H4 (cell line): ENCODE measurements at places on chromosomes 5 and 9.

GRCh38 chr9:126028746-126029145 lies 281.6 kb downstream of the PBX3 start:
- no peak for DNase-seq

- DNase-seq = no peak
Measured at GRCh38 chr5:74182603-74183002, 457.9 kb downstream of the ENC1 start.

DNA sequence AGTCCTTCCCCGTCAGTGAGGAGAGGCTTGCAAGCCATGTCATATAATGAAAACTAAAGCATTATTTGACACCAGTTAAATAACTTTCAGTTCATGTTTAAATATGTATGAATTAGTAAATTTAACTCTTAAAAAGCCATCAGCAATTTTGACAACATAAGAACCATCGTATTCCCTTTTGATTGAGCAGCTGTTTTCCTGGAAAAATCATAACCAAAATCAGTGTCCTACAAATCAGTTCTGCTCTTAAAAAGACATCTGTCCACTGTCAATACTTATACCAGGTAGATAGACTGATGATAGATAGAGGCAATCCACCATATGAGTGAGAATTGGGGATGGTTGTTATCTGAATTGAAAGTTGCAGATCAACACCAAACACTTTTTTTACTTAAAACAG lies 2.3 kb downstream of the DIRAS2 start:
- no peak for DNase-seq

GRCh38 chr9:113187929-113188595 lies 33.0 kb downstream of the FKBP15 start:
- DNase-seq = peak; percentile 19

GRCh38 chr9:71990466-71990865 lies 69.9 kb downstream of the C9orf57 start:
- no peak for DNase-seq

- no peak for DNase-seq
Measured at GRCh38 chr9:123345567-123345955, 10.4 kb upstream of the CRB2 start.

DNA sequence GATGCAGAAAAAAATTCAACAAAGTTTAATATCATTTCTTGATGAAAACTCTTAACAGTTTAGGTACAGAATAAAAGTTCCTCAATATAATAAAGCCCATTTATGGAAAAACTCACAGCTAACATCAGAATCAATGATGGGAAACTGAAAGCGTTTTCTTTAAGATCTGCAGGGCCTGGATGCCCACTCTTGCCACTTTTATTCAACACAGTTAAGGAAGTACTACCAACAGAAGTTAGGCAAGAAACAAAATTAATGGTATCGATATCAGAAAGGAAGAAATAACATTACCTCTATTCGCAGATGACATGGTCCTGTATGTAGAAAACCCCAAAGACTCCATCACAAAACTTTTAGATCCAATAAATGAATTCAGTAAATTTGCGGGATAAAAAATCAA lies 542.4 kb upstream of the RGMB start:
- DNase-seq = no peak

- no peak for DNase-seq
Measured at GRCh38 chr9:112705768-112706427, 12.0 kb downstream of the INIP start.

GRCh38 chr5:157354800-157355199 lies 88.9 kb downstream of the CYFIP2 start:
- no peak for DNase-seq

- DNase-seq = no peak
Measured at GRCh38 chr5:158390577-158390976, 531.6 kb upstream of the CLINT1 start.

DNA sequence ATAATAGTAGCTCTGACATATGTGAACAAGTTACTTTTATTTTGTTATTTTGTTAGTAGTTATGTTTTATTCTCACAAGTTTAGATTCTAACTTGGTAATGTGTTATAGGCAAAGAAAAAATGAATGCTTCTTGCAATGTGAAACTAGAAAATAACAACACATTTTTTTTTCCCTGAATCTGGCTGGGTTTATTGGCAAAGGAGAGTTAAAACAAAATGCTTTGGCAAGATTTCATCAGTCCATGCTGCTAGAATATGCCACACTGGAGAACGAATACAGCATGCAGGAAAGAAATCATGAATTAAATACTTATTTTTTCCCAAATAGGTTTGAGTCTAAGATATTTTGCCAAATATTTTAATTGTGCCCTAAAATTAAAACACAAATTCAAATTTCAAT lies 1048.1 kb upstream of the ACO1 start:
- no peak for DNase-seq

DNA sequence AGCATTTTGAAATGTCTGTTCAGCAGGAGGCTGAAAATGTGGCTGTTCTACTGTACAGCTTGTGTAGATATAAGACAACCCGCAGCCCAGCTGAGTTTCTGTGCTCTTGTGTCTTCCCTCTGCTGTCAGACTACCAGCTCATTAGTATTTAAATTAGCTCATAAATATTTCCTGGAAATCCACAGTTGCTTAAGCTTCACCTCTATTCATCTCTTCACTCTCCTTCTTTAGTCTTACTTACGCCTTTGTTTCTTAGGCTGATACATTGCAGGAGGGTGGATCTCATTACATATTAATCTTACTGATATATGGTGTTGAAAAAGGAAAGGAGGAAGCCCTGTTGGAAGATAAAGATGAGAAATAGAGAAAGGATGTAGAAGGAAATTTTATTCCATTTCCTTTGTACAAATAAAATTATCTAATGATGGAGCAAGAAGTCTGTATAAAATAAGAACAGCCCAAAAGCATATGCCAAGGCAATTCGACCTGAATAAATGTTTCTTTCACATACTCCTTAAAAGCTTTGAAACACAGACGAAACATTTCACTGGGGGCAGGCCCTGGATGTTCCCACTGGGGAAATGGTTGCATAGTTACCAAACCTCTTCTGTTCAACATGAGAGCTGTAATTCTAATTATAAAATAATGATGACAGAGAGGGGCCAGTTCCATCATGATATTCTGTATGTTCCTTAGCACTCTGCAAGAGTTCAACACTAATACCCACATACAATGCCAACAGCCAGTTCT lies 111.8 kb upstream of the APC start:
- no peak for DNase-seq

GRCh38 chr5:73816656-73817420 lies 190.8 kb downstream of the ARHGEF28 start:
- no peak for DNase-seq

DNA sequence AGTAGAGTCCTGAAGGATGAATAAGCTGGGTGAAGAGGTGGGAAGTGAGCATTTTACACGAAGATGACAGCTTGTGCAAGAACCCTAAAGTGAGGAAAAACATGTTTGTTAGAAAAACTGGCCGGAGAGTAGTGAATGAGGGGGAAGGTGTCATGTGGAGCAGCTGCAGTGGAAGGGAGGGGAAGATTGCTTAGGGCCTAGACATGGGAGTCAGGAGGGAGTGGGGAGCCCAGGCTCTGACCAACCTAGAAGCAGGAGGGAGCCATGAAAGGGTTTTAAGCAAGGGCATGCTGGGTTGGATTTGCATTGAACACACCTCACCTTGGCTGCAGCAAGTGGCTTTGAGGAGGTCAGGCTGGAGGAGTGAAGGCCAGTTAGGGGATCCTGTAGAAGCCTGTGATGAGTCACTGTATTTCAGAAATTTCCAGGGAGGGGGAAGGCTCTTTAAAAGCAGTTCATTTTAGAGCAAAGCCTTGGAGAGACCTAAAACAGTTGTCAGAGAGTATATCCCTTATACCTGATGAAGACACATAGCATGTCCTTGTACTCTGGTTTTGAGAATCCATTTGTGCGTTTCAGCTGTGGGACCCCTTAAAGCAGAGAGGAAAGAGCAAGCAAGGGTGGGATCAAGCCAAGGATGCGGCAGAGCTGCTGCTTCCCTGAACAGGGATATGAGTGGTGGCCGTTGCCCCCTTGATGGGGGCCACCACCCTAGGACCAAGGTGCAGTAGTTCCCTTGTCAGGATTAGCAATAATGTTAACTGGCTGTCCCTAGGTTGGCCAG lies 45.4 kb downstream of the ANGPTL2 start:
- DNase-seq = no peak

GRCh38 chr5:103260951-103261350 lies 2.4 kb downstream of the MACIR start:
- DNase-seq = no peak

- no peak for DNase-seq
Measured at GRCh38 chr9:88007291-88007650, 32.9 kb upstream of the CDK20 start.

DNA sequence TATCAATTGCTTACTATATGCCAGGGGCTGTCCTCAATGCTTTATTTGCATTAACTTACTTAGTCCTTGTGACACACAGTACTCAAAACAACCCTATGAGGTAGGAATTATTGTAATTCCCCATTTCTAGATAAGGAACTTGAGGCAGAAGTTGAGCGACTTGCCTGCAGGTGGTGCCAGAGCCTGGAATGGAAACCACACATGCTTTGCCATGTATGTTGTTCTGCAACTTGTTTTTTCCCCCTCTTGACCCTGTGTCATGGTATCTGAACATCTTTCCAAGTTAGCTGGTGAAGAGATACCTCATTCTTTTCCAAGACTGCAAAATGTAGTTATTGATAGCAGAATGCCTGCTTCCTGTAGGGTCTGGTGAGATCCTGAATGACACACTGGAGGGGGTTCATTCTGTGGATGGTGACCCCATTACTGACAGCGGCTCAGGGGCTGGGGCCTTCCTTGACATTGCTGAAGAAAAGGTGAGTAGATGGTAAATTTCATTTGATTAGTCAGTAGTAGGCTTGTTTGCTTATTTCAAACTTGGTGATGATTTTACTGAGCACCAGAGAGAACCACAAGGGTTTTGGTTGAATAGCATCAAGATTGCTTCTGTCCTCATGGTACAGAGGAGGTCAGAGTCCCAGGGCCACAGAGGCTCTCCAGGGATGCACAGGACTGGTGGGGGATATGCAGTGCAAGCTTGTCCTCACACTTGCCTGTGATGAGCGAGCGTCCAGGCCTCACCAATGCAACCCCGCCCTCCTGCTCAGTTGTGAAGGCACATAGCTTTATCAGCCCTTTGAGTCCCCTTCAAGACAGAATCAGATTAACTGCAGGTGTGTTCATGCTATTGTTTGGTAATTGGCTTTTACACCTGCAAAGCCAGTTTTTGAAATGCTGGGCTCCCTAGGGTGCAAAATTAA lies 57.0 kb downstream of the COL15A1 start:
- DNase-seq = peak; percentile 70

- no peak for DNase-seq
Measured at GRCh38 chr9:69744688-69745380, 15.0 kb downstream of the PTAR1 start.

DNA sequence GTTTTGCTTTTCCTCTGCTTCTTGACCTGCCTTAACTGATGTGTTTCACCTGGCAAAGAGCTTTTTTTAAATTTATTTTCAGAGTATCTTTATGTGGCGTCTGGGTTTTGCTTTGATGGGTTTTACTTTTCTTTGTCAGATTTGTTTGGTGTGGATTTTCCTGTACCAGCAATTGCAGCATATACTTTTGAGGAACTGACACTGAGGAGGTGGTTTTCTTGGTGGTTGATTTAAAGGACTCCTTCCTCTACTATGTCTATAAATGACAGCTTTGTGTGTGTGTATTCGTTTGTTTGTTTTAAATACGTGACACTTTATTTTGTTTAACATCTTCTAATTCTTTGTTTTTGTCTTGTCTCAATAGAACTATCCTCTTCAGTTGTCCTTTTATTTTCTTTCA lies 1071.9 kb upstream of the ARRDC3 start:
- DNase-seq = no peak

DNA sequence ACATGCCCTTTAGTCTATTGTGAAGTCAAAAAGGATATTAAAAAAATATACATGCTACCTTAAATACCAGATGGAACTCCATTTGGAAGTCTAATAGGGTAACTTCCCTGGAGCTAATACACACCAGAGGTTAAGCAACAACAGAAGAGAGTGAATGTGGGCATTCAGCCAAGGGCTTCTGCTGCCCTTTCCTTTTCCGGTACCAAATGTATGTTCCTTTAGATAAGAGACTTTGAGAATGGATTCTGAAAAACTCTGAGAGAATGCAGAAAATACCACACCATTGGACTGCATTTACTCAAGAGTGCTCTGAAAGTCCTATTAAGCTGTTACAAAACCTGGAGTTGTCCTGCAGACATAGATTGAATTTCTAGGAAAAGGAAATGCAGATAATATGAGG lies 23.8 kb upstream of the TRPM3 start:
- DNase-seq = no peak

DNA sequence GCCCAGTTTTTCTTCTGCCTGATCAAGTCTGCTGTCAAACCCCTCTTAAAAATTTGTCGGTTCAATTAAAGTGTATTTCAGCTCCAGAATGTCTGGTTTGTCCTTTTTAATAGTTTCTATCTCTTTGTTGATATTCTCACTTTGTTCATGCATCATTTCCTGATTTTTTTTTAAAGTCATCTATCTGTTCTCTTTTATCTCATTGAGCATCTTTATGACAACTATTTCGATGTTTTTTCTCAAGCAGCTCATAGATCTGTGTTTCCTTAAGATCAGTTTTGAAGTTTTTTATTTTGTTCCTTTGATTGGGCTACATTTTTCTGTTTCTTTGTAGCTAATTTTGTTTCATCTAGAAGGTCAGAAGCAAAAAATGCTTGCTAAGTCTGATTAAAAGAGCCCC lies 53.7 kb downstream of the FGD3 start:
- DNase-seq = no peak

DNA sequence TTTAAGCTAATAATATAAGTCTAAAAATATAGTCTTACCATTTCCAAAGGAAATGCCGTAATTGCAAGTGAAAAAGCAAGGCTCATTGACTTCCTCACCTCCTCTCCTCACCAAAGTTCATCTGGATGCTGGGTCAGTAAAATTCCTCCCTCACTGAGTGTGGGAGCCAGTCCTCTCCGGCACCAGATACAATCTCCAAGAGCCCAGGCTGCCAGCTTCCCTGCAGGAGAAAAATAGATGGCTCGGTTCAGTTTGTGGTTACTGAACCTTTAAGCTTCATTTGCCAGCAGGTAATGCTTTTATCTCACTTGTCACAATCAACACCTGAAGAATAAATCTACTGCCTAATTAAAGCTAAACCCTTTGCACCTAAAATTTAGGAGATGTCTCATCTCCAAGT lies 115.3 kb upstream of the VLDLR start:
- no peak for DNase-seq

DNA sequence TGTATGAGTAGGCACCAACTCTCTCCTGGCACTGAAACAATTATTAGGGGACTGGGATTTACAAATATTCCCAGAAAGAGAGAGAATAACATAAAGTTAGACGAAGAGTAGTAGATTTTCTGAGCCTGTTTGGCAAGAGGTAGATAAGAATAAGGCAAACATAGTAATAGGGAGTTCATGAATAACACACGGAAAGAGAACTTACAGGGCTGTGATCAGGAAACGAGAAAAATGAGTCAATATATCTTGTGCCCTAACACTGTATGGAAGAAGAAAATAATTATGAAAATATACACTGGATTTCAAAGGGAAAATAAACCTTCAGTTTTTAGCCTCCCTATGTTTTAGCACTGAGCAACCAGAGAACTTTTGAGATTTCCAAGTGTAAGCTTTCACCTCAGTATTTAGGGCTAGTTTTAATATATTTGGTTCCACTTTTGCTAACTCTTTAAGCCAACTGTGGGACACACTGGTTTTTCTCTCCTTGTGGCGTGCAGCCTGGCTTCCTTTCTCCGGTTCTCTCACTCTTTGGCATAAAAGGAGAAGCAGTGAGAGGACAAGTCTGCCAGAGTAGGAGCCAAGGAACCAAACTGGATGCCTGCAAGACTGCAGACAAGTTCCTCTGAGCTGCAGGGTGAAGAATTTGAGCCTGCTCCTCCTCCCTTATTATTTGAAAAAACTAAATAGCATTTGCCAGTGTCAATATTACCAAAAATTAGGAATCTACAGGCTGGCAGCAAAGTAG lies 6.6 kb upstream of the KCNN2 start:
- DNase-seq = no peak

- DNase-seq = no peak
Measured at GRCh38 chr5:6487081-6487480, 38.4 kb downstream of the UBE2QL1 start.
